ENCODE measurements at places on chromosomes 1 and 21.

DNA sequence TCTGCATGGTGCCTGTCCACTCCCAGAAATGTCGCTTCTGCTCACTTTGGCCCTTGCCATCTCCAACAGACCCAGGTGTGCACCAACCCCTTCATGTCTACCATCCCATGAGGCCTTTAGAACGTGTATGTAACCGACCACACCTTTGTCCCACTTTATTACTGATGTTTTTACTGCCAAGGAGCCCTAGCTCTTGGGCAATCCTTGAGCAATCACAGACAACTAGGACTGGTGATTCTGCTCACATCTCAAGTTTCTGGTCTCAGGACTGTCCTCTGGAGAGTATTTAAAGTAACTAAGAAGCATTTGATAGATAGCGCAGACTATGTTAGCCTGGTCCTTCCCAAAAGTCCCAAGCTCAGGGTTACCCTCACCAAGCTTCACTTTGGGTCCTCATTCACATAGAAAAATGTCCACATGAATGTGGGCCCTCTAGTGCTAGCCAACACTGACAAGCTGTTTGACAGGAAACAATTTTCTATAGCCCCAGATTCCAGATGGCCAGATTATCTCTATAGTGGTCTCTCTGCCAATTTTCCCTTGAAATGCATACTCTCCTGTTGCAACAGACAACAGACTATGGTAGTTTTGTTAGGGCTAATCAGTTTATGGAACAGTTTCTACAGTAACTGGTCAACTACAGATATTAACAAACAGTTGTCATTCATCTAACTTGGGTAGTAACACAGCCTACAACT is 6.9 kb upstream of the TMEM81 start:
- no peak overlapping the region for H3K4me3 ChIP-seq
- H3K27me3 ChIP-seq, result no peaks in the 10 kb centered on the region
- no peak for DNase-seq
- no peaks in the 10 kb centered on the region for H3K4me1 ChIP-seq
- no peaks in the 10 kb centered on the region for H3K36me3 ChIP-seq
- no peak overlapping the region for H3K27ac ChIP-seq

DNA sequence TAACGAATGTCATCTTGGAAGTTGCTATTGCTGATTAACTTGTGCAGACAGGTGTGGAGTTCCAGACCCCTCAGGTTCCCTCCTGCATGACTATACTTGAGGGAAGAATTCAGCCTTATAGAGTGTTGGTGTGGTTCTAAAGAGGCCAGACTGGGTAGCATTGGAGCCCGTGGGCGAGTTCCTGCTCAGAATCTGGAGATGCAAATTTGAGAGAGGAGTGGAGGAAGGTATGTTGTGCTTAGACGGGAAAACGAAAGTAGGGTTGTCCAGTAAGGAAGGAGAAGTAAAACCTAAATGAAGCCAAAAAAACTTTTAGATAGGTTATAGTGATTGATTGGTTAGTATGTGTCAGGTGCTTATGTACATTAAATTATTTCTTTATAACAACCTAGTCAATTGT is 79.2 kb downstream of the ZNF326 start:
- H3K27ac ChIP-seq, result no peak overlapping the region
- no peaks in the 10 kb centered on the region for H3K4me1 ChIP-seq
- H3K36me3 ChIP-seq, result no peaks in the 10 kb centered on the region
- no peak for DNase-seq

- no peaks in the 10 kb centered on the region for H3K36me3 ChIP-seq
- peaks cover 9% of the 10 kb centered on the region for H3K27me3 ChIP-seq
- no peaks in the 10 kb centered on the region for H3K4me1 ChIP-seq
- DNase-seq, result peak; percentile 49
- H3K27ac ChIP-seq, result no peak overlapping the region
- H3K4me3 ChIP-seq, result peak overlapping the region; percentile 49
Observed at GRCh38 chr1:234326497-234327366, 46.5 kb upstream of the COA6 start.

- DNase-seq, result no peak
- H3K27me3 ChIP-seq, result no peaks in the 10 kb centered on the region
- peaks cover 2% of the 10 kb centered on the region for H3K36me3 ChIP-seq
Observed at GRCh38 chr1:89881415-89882058, 60.7 kb downstream of the LRRC8D start.

GRCh38 chr1:160125746-160126145 is 10.2 kb downstream of the ATP1A2 start:
- H3K36me3 ChIP-seq, result no peaks in the 10 kb centered on the region
- H3K4me3 ChIP-seq, result no peak overlapping the region
- H3K27me3 ChIP-seq, result peaks cover 3% of the 10 kb centered on the region
- peaks cover 4% of the 10 kb centered on the region for H3K4me1 ChIP-seq
- peak; percentile 76 for DNase-seq

GRCh38 chr1:84062496-84062895 is 63.6 kb upstream of the TTLL7 start:
- DNase-seq, result no peak
- no peaks in the 10 kb centered on the region for H3K36me3 ChIP-seq
- no peak overlapping the region for H3K27ac ChIP-seq
- no peaks in the 10 kb centered on the region for H3K27me3 ChIP-seq
- H3K4me1 ChIP-seq, result no peaks in the 10 kb centered on the region
- no peak overlapping the region for H3K4me3 ChIP-seq

GRCh38 chr1:87950369-87950768 is 621.7 kb downstream of the LMO4 start:
- H3K36me3 ChIP-seq, result no peaks in the 10 kb centered on the region
- H3K4me1 ChIP-seq, result peaks cover 4% of the 10 kb centered on the region
- no peak for DNase-seq
- no peak overlapping the region for H3K27ac ChIP-seq
- no peaks in the 10 kb centered on the region for H3K27me3 ChIP-seq

GRCh38 chr1:167166690-167167075 is 54.0 kb upstream of the POU2F1 start:
- H3K27me3 ChIP-seq, result no peaks in the 10 kb centered on the region
- no peak overlapping the region for H3K4me3 ChIP-seq
- DNase-seq, result no peak
- H3K27ac ChIP-seq, result no peak overlapping the region

- peak; percentile 6 for DNase-seq
- H3K27ac ChIP-seq, result no peak overlapping the region
- H3K4me3 ChIP-seq, result no peak overlapping the region
- no peaks in the 10 kb centered on the region for H3K4me1 ChIP-seq
Observed at GRCh38 chr1:37410815-37411214, 63.6 kb upstream of the ZC3H12A start.

- no peak overlapping the region for H3K27ac ChIP-seq
- no peak overlapping the region for H3K4me3 ChIP-seq
- peak; percentile 46 for DNase-seq
- no peaks in the 10 kb centered on the region for H3K27me3 ChIP-seq
- no peaks in the 10 kb centered on the region for H3K36me3 ChIP-seq
Observed at GRCh38 chr1:151653397-151653796, 41.5 kb downstream of the SNX27 start.

GRCh38 chr1:154549202-154549770 is 9.2 kb downstream of the UBE2Q1 start:
- peaks cover 30% of the 10 kb centered on the region for H3K36me3 ChIP-seq
- no peaks in the 10 kb centered on the region for H3K4me1 ChIP-seq
- DNase-seq, result no peak
- H3K4me3 ChIP-seq, result no peak overlapping the region

DNA sequence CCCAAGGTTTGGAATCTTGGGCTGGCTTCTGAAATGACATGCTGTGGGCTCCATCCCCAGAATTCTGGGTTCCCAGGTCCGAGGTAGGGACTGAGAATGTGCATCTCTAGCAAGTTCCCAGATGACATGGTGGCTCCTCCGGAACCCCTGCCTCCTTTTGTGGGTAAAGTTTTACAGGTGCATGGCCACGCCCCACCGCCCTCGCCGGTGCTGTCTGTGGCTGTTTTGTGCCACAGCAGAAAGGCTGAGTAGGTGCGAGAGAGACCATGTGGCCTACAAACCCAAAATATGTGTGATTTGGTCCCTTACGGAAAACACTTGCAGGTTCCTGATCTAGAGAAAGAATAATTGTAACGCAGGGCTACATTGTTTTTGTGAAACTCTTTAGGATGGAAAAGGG is 30.9 kb downstream of the SKI start:
- H3K4me3 ChIP-seq, result no peak overlapping the region
- H3K27me3 ChIP-seq, result no peaks in the 10 kb centered on the region
- no peaks in the 10 kb centered on the region for H3K4me1 ChIP-seq
- H3K36me3 ChIP-seq, result no peaks in the 10 kb centered on the region
- DNase-seq, result no peak

- no peak overlapping the region for H3K27ac ChIP-seq
- H3K27me3 ChIP-seq, result no peaks in the 10 kb centered on the region
- H3K4me1 ChIP-seq, result peaks cover 5% of the 10 kb centered on the region
- H3K36me3 ChIP-seq, result no peaks in the 10 kb centered on the region
- no peak overlapping the region for H3K4me3 ChIP-seq
Observed at GRCh38 chr1:168505006-168505405, 38.8 kb downstream of the XCL2 start.

DNA sequence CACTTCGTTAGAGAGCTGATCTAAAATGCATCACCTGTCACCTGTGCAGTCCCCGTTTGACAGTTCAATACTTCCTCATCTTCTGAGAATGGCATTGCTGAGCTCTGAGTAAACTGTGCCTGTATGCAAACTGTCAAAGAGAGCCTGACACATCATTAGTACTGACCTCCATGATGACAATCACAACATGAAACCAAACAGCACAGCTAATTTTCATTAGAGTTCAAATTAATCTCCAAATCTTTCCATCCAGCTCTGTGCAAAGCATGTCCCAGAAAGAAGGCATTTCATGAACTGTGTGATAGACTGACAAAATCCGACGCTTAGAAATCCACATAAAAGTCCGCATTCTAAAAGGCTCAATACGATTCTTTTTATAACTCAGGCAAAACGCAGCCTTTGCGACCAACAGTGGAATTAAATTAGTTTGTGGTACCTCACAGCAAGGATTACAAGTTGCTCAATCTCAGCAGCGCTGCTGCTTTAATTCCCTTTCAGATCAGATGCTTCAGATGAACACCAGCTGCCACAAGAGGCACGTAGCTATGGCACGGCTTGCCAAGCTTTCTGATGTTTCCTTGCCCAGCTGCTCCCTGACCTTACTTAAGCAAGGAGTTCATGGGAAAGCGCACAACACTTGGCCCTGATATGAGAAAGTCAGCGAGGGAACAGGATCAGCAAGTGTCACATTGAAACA is 765.5 kb upstream of the PRMT6 start:
- no peaks in the 10 kb centered on the region for H3K27me3 ChIP-seq
- no peaks in the 10 kb centered on the region for H3K4me1 ChIP-seq
- no peak overlapping the region for H3K4me3 ChIP-seq

- H3K27ac ChIP-seq, result no peak overlapping the region
- H3K4me3 ChIP-seq, result no peak overlapping the region
- H3K27me3 ChIP-seq, result no peaks in the 10 kb centered on the region
Observed at GRCh38 chr1:55233145-55233777, 18.1 kb upstream of the USP24 start.

DNA sequence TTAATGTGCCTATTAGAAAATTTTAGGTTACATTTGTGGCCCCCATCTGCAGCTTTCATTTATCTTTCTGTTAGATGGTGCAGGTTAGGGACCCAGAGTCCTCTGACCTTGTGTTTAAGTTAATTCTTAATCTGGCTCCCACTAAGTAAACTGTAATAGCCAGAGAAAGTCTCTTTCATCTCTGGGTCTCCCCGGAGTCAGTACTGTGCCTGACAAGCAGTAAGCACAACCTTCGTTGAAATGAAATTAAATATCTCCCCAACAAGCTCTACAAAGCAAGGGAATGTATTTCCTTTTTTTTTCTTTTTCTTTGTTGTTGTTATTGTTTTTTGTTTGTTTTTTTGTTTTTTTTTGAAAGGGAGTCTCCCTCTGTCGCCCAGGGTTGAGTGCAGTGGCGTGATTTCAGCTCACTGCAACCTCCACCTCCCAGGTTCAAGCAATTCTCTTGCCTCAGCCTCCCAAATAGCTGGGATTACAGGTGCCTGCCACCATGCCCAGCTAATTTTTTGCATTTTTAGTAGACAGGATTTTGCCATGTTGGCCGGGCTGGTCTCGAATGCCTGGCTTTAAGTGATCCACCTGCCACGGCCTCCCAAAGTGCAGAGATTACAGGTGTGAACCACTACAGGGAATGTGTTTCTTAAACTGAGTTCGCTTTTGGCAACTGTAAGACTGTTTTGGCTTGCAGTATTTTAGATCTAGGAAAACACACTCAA is 81.6 kb downstream of the HHIPL2 start:
- peaks cover 2% of the 10 kb centered on the region for H3K4me1 ChIP-seq
- no peak for DNase-seq
- H3K4me3 ChIP-seq, result no peak overlapping the region
- peak overlapping the region; percentile 96 for H3K27ac ChIP-seq
- H3K27me3 ChIP-seq, result no peaks in the 10 kb centered on the region

- no peaks in the 10 kb centered on the region for H3K36me3 ChIP-seq
- H3K27me3 ChIP-seq, result no peaks in the 10 kb centered on the region
- no peak overlapping the region for H3K27ac ChIP-seq
- peaks cover 13% of the 10 kb centered on the region for H3K4me1 ChIP-seq
Observed at GRCh38 chr1:33456502-33456886, 16.0 kb upstream of the ZSCAN20 start.

- DNase-seq, result no peak
- peaks cover 8% of the 10 kb centered on the region for H3K27me3 ChIP-seq
Observed at GRCh38 chr1:76868916-76869315, 1.6 kb downstream of the ST6GALNAC5 start.

DNA sequence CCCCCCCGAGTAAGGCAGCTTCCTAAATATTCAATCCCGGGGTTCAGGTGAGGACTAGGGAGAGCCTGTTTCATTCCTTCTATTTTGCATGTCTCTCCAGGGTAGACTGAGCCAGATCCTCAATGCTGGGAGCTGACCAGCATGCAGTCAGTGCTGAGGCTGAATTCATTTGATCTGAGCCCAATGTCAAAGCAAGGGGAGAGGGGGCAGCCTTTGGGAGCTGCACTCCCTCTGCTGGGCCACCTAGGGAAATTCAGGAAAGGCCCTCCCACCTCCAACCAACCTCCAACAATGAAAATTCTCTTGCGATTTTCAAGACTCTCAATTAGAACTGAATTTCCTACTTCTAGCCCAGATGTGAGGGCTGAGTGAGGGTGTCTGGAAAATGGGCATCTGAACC is 371.2 kb downstream of the NPHP4 start:
- no peaks in the 10 kb centered on the region for H3K4me1 ChIP-seq
- no peaks in the 10 kb centered on the region for H3K36me3 ChIP-seq
- no peak overlapping the region for H3K27ac ChIP-seq
- no peaks in the 10 kb centered on the region for H3K27me3 ChIP-seq
- no peak overlapping the region for H3K4me3 ChIP-seq

DNA sequence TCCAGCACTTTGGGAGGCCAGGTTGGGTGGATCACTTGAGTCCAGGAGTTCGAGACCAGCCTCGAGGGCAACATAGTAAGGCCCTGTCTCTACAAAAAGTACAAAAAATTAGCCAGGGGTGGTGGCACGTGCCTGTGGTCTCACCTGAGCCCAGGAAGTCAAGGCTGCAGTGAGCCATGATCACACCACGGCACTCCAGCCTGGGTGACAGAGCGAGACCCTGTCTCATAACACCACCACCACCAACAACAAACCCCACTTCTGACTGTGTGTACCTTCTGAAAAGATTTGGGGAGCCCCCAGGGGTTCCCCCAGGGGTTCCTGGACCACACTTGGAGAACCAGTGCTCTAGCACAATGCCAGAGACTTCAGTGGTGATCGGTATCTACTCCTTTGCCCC is 29.9 kb downstream of the NUAK2 start:
- no peak for DNase-seq
- peaks cover 33% of the 10 kb centered on the region for H3K4me1 ChIP-seq
- H3K36me3 ChIP-seq, result no peaks in the 10 kb centered on the region
- no peaks in the 10 kb centered on the region for H3K27me3 ChIP-seq
- no peak overlapping the region for H3K27ac ChIP-seq
- no peak overlapping the region for H3K4me3 ChIP-seq

GRCh38 chr1:220514256-220514655 is 13.7 kb upstream of the MARK1 start:
- no peak overlapping the region for H3K27ac ChIP-seq
- DNase-seq, result no peak
- H3K27me3 ChIP-seq, result no peaks in the 10 kb centered on the region
- no peaks in the 10 kb centered on the region for H3K4me1 ChIP-seq
- H3K36me3 ChIP-seq, result no peaks in the 10 kb centered on the region
- no peak overlapping the region for H3K4me3 ChIP-seq
